Fibroblast of lung (primary cell): ENCODE measurements at places on chromosomes 4 and X. TPM values are rescaled to one million over a fixed set of nuclear protein-coding genes. Genes with fewer than 3 reads are reported as not detected.

The ART3 gene
- not detected in 2 replicates for total RNA-seq

The SAGE1 gene
- total RNA-seq = not detected in 2 replicates

The RIPPLY1 gene
- not detected in 2 replicates for total RNA-seq

The PRKX gene
- total RNA-seq = 10.8 and 19.3 TPM in 2 replicates

The TMSB15C gene
- total RNA-seq = 2.6 and 4.1 TPM in 2 replicates

The FREM3 gene
- not detected in 2 replicates for total RNA-seq

The SSX3 gene
- not detected in 2 replicates for total RNA-seq

The GAGE12G gene
- total RNA-seq = not detected in 2 replicates

The LINC00632 gene
- total RNA-seq = 2.1 and 6.9 TPM in 2 replicates
